T-helper 9 cell (primary cell): ENCODE measurements at places on chromosomes 3 and 15.

DNA sequence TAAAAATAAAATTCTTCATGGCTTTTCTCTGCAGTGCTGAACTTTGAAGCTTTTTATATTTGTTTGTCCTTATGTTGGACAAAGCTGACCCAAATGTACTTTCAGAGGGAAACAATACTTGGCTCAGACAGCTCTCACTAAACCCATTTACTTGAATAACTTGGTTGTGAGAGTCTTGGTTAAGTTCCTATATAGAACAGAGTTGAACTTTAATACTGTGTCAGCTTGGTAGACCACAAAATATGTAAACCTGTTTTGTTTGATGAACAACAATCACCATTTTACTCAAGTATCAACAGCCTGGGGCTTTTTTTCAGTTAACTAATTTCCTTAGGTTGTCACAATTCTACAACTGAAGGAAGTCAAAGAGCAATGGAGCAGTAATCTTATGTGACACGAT lies 211.9 kb downstream of the CADM2 start:
- DNase-seq, result no peak

DNA sequence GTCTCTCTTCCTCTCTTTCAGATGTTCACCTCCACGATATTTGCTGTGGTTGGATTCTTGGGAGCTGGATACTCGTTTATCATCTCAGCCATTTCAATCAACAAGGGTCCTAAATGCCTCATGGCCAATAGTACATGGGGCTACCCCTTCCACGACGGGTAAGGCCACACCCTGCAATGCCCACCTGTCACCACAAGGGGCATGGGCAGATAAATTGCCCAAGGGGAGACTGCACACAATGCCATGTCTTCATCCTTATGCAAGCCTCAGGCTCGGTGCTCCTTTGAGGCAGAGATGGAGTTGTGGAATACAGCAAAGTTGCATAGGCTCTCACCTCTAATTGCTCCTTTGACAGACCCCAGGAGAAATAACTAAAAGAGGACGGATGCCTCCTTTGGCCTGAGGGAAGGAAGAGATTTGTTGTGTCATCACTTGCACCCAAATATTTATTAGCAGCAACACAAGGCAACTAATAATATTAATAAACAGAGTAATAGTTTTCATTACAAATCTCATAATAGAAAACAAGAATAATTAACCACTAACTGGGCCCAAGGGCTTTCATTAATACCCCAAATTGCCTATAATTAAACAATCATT lies 13.2 kb downstream of the TM4SF4 start:
- peak; percentile 5 for DNase-seq

DNA sequence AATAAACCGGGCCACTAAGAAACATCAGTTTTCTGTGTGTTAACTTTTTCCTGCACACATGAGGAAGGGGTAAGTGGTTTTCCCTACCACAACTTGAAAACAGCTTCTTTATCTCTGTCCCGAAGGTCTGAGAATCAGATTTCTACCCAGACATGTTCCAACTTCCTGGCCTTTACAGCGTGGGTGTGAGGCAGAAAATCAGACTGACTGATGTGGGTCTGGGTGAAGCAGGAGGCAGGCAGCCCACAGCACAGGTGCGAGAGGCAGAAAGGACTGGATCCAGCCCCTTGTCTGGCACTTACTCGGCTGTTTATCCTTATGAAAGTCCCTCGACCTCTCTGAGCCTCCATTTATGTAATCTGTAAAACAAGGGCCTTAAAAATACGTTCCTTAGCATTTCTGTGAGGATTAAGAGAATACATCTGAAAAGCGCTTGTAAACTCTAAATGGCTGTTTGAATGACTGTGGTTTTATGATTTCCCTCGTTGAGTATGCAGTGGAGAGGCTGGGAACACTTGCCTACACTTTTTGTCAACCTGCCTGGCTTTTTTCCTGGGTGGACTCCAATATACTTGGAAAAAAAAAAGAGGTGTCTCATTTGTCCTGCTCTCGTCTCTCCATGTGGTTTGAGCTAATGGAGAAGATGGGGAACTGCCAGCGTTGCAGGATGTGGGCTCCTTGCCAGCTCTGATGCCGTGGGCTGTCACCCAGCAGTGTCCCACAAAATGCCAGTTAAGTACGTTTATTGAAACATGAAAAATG lies 3.1 kb downstream of the AGBL1 start:
- DNase-seq, result no peak

GRCh38 chr3:30347679-30348216 lies 258.7 kb upstream of the TGFBR2 start:
- no peak for DNase-seq

DNA sequence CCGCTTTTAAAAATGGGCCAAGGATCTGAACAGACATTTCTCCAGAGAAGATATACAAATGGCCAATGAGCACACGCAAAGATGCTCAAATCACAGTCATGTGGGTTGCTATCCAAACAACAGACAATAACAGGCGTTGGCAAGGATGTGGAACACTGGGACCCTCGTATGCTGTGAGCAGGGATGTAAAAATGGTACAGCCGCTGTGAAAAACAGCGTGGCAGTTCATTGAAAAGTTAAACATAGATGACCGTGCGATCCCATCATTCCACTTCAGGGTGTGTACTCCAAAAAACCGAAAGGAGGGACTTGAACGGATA lies 6.7 kb upstream of the LRRC15 start:
- DNase-seq, result no peak

DNA sequence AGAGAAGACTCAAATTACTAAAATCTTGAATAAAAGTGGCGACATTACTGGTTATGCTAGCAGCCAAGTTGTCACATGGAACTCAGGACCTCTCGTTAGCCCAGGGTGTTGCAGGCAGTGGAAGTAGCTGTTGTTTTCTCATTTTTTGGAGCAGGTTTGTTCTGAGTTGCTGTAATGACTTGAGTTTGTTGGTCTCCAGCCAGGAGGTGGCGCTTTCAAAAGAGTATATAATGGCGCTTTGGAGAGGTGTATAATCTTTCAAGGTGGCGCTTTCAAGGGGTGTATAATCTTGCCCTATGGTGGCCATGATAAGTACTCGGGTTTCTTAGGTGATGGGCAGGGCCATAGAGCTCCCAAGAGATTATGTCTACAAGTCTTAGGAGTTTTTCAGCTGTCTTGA lies 632.7 kb downstream of the NTRK3 start:
- DNase-seq, result no peak

DNA sequence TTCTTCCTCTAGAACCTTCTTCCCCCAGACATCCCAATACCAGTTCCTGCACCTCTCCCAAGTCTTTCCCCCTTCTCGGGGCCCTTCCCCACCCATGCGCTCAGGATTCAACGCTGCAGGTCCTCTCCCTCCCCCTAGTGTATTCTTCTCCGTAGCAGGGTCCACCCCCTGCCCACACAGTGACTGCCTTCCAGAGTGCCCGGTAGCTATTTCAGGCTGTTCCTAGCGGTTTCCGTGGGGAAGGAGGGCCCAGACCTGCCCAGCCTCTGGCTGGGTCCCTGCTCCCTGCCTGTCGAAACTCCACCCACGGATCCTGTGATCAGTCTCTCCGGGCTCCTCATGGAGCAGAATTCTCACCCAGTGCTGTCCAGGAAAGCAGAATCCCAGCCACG lies 45.2 kb upstream of the SEC61A1 start:
- no peak for DNase-seq

GRCh38 chr15:92904722-92905571 lies 4.8 kb downstream of the CHD2 start:
- DNase-seq, result no peak

GRCh38 chr3:32992310-32992686 lies 40.9 kb downstream of the CCR4 start:
- no peak for DNase-seq

DNA sequence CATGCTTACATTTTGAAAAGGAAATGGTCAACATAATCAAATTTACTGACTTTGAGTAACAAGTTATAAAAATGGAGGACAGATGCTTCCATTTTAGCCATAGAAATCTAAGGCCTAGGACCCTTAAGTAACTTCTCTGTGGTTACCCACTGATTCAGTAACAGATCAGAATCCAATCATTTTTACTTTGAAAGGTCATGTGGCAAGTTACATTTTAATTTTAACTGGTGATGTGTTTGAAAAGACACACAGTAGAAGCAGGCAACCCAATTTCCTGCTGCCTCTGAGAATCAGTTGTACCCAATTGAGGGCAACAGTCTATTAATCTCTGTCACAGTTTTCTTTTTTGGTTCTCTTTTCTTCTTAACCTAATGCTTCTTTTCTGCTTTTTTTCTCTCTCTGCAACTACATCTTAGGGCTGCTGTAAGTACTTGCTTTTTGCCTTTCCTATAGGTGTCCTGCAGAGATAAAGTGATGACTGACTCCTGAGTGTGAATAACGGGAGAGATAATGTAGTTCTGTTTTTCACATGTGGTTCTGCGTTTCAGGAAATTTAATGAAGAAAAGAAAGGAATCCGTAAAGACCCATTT lies 3.3 kb downstream of the ZWILCH start:
- DNase-seq, result no peak

- DNase-seq, result peak; percentile 3
Observed at GRCh38 chr15:39685999-39686613, 96.5 kb downstream of the FSIP1 start.

GRCh38 chr3:124256599-124256998 lies 264.7 kb upstream of the ROPN1 start:
- no peak for DNase-seq

DNA sequence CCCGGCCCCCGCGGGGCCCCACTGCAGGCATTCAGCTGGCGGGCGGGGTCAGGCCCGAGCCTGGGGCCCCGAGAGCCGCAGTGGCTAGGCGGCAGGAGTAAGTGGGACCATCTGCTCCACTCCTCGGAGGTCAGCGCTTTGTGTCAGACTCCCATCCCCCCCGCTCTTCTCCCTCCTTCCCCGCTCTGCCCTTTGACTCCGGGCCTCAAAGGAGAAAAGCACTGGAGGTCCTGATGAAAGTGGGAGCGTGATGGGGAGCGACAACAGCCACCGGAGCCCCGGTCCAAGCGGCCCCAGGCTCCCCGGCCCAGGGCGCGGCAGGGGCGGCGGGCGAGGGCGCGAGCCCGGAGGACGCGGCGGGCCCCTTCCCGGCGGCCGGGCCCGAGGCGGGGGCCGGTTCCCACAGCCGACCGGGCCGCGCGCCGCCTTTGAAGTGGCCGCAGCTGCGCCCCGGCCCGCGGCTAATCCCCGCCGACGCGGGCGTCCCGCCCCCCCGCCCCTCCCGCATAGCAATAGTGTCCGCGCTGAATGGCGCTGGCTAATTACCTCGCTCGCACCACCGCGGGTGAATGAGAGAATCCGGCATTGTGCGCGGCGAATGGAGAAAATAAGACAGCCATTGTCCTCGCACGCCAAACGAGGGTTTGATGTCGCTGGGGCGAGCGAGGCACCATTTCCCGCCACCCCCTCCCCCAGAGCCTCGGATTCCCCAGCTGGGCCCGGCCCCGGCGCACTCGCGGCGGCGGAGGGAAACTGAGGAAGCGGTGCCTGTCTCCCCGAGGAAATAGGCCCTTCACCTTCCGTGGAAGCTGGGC lies 22.4 kb downstream of the IGDCC3 start:
- DNase-seq, result no peak

GRCh38 chr15:55694652-55695150 lies 48.3 kb downstream of the PRTG start:
- no peak for DNase-seq

GRCh38 chr15:56919609-56920366 lies 1.3 kb downstream of the TCF12 start:
- DNase-seq, result no peak

DNA sequence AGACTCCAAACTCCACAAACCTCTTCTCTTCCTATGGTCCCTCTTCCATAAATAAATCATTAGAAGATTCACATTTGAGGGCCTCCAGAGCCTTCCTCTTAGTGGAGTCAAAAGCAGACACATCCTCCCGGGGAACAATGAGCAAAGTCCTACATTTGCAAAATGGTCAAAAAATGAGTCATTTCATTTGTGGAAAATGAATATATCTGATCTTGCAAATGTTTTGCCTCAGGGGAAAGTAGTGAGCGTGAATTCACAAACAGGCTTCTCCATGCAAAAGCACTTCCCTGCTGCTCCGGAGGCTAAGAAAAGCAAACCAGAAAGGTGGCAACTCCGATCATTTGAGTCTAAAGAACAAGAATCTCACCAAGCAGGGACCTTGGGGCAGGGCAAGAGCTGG lies 86.7 kb upstream of the IQSEC1 start:
- no peak for DNase-seq

- no peak for DNase-seq
Observed at GRCh38 chr3:118772547-118773011, 262.1 kb downstream of the IGSF11 start.

GRCh38 chr3:63450023-63450422 lies 171.9 kb downstream of the SYNPR start:
- no peak for DNase-seq

DNA sequence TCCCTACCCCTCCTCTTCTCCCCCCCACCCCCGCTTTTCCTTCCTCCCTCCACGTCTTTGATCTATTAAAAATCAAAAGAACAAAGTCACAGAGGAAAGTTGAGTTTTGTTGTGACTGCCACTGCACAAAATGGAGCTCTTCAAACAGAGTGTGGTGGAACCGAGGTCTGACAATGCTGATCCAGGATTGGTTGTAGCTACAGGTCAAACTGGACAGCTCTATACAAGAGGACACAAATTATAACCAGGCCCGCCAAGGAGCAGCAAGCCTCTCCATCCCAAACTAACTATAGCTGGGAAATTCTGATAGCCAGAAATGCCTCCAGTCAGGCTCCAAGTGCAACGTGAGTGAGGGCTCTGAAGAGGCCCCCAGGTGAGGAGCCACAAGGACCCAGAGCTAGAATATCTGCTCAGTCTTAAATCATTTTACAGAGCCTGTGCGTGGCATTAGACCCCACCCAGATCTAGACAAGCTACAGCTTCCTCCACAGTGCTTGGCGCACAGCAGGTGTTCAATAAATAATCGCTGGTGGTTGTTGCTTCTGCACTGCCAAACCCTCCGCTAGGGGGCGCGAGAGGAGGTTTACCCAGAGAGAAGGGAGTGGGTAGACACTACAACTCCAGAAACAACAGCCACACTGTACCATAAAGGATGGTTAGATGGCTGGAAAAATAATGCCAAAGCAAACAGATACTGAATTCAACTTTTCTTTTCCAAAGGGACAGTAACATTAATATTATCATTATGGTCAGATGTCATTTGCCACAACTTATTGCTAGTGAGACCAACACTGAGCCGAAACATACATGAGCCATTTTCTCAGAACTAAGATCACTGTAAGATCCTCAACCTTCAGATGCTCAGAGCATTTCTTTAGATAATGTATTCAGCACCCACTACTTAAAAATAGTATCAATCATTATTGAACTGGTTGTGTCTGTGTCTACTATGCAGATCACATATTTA lies 44.6 kb downstream of the ZIC4 start:
- DNase-seq, result no peak
